Natural killer cell (primary cell): ENCODE measurements at places on chromosomes 7 and 10. TPM values are rescaled to one million over a fixed set of nuclear protein-coding genes. Genes with fewer than 3 reads are reported as not detected.
A peak's percentile ranks its signal among the peaks of the same experiment; 100 is the strongest.

- no peak for DNase-seq
Measured at GRCh38 chr7:8058322-8058721, 89.7 kb downstream of the GLCCI1 start.

CPA4 gene
- not detected for total RNA-seq

DNA sequence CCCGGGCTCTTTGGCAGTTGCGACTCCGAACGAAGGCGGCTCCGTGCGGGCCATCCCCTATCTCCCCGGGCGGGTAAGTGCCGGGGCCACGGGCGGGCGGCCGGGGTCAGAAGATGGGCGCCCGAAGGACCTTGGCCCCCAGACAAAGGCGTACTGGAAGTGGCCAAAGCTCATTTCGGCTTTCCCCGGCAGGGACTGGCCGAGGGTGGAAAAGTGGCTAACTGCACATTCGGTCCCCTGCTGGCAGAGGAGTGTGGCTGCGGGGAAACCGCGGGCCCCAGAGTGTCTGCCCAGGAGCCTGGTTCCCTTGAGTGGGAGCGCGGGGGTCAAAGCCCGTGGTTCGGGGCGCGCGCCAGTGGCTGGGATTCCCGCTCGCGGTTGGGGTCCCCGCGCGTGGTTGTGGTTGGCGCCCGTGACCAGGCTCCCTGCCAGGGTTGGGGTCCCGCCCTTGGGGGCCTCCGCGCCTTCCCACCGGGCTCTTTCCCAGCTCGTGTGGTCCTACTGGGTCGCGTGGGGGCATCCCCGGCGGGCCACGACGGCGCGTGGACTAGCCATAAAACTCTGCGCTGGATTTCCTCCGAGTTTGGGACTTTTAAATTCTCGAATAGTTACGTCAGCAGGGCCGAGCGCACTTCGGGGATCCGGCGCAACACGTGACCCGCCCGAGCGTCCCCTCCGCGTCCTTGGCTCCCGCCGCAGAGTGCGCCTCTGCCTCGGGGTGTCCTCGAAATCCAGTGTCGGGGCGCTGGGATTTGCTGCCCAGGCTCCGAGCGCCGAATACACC is 124.4 kb downstream of the TACC2 start:
- no peak for DNase-seq

ASZ1 gene
- not detected for total RNA-seq

PLCE1 gene
- not detected for total RNA-seq

FBXO24 gene
- total RNA-seq: 0.45 TPM

GRCh38 chr10:101602761-101603398 is 14.8 kb downstream of the DPCD start:
- peak; percentile 71 for DNase-seq

DNA sequence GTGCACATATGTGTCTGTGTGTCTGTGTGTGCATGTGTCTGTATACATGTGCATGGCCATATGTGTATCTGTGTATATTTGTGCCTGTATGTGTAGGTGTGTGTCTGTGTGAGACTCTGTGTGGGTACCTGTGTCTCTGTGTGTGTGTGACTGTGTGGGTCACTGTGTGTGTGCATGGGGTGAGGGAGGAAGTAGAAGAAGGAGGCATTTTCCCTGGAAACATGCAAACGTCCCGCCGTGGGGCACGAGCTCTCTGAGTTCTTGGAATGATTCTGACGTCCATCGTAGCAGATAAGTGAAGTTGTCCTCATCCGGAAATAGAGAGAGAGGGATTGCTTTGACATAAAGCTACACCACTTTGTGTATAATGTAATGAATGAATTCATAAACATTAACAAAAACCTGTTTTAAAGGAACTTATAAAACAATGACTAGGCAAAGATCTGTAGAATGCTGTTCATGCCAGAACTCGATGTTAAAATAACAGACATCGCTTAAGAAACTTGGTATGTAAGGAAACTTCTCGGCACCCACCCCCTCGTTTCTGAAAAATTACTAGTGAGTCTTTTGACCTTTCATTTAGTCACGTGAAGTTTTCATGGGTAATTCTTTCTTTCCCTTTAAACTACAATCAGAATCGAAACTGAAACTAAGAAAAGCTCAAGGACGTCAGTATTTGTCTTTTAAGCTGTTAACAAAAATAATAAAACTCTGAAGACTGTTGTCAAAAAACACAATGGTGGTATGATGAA is 43.6 kb upstream of the KLF6 start:
- peak; percentile 73 for DNase-seq

GRID2IP gene
- 0.45 TPM for total RNA-seq

- no peak for DNase-seq
Measured at GRCh38 chr10:108515821-108516220, 1351.3 kb upstream of the SORCS1 start.

DNA sequence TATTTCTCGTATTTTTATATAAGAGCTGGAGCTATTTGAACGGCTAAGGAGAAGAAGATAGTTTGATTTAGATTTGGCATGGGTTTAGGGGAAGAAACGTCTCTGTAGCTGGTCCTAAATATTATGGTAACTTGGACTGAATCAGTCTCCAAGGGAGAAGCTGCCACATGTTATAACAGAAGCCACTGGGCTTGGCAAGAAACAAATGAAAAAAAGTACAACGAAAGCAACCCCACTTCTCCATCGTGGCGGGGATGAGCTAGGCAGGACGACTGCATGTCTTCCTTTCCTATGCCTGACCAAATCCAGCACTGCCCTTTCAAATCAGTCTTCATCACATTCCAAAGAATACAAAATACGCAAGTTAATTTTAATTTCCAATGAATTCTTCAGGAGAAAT is 196.7 kb upstream of the KLF14 start:
- DNase-seq: no peak

GRCh38 chr7:103951311-103951710 is 38.1 kb downstream of the RELN start:
- no peak for DNase-seq

- no peak for DNase-seq
Measured at GRCh38 chr10:119502618-119503155, 39.8 kb downstream of the RGS10 start.

FAM25A gene
- total RNA-seq: not detected

GRCh38 chr7:130701650-130702049 is 15.3 kb upstream of the TSGA13 start:
- DNase-seq: no peak

GRCh38 chr10:24382979-24383663 is 174.2 kb downstream of the KIAA1217 start:
- no peak for DNase-seq

GRCh38 chr7:115217373-115217772 is 295.5 kb downstream of the MDFIC start:
- DNase-seq: no peak

DNA sequence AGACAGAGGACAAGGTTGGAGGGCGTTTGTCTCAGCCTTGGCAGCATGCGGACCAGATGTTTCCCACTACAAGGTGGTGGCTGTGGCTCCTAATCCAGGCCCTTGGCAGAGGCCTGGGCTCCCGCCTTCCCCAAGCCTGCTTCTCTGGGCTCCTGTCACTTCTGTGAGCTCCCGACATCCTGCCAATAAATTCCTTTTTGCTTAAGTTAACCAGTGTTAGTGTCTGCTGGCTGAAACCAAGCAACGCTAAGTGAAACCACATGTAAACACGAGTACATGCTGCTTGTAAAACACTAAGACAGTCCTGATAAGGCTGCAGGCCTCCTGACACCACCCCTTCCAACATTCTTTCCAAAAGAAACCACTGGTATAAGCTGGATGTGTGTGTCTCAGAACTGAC is 263.6 kb upstream of the ZMIZ1 start:
- DNase-seq: no peak

- no peak for DNase-seq
Measured at GRCh38 chr10:53003094-53003493, 230.5 kb upstream of the MBL2 start.

GRCh38 chr7:10106609-10107008 is 867.1 kb upstream of the PHF14 start:
- DNase-seq: no peak

DNA sequence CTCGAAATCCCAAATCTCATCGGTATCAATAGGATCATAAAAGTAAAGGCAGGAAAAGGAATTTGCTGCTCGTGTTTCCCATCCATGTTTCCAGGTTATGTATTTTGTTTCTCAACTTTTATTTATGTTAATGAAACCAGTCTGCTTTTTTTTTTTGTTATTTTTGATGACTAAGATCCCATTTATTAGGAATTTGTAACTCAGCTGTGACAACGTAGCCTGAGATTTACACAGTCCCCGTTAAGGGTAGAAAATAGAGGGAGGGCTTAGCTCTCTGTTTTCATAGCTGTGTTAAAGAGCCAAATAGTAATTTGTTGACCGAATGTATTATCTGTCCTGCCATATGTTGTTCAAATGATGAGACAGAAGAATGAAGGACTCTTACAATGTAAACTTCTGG is 164.0 kb downstream of the MGMT start:
- DNase-seq: no peak

GRCh38 chr7:47580811-47581331 is 1.0 kb downstream of the TNS3 start:
- DNase-seq: no peak

SFTPA1 gene
- total RNA-seq: not detected

KLF14 gene
- total RNA-seq: not detected

DNA sequence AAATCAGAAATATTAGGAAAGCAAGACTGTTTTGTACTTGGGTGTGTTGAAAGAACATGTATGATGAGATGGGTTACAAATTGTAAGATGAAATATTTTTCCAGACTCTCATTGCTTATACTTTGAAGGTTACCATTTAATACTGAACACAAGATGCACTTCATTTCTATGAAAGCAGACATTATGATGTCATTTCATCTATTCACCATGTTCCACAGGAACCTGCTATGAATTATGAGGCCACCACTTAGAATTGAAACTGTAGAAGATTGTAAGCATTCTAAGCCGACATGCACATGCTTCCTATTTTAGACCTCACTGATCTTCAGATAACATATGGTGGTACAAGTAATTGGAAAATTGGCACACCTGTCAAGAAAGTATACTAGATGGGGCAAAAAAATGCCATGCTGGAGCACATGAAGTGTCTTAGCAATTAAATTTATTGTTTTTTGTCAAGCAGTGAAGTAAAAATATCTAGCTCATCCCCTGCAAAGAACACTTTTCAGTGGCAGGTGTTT is 195.0 kb downstream of the PHF14 start:
- DNase-seq: no peak

DNA sequence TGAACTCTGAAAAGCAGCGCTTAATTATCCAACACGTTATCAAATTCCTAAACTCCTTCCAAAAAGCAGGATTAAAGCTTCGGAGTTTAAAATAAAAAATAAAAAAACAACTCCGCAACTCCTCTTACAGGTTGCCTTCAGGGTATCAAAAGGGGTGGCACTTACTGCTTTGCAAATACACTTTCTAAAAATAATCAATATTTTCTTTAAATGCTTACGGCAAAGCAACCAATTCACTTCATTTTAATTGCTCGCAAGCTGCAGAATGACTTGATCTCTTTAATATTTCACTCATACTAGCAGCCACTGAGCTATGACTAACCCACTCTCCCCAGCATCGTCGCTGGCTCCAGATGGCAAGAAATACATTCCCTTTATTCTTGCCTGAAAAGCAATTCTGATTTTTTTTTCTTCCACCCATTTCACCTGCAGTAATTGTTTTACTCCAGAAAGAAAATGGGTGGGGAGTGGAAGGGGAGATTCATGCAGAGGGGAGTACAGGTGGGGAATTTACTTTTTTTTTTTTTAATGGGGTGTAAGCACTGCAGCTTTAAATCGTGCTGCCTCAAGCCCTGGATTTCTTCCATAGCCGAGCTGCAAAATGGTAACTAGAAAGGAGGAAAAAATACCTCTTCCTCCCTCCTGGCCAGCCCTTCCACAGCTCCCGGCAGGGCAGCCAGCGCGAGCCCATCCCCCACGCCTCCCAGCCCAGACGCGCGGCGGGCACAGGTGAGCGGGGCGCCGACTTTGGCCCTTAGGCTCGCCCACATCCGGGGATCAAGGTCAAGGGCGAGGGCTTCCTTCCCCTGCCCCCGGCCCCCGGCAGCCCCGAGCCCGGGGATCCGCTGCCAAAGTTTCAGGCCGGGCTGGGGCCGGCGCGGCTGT is 54.2 kb upstream of the FHIP2A start:
- DNase-seq: no peak

PLPP4 gene
- total RNA-seq: not detected

ZNF117 gene
- 5.2 TPM for total RNA-seq

- no peak for DNase-seq
Measured at GRCh38 chr7:48209004-48209600, 37.8 kb downstream of the ABCA13 start.

H2AZ2 gene
- total RNA-seq: 190 TPM

- DNase-seq: no peak
Measured at GRCh38 chr7:84025332-84025927, 169.2 kb downstream of the SEMA3A start.

DNA sequence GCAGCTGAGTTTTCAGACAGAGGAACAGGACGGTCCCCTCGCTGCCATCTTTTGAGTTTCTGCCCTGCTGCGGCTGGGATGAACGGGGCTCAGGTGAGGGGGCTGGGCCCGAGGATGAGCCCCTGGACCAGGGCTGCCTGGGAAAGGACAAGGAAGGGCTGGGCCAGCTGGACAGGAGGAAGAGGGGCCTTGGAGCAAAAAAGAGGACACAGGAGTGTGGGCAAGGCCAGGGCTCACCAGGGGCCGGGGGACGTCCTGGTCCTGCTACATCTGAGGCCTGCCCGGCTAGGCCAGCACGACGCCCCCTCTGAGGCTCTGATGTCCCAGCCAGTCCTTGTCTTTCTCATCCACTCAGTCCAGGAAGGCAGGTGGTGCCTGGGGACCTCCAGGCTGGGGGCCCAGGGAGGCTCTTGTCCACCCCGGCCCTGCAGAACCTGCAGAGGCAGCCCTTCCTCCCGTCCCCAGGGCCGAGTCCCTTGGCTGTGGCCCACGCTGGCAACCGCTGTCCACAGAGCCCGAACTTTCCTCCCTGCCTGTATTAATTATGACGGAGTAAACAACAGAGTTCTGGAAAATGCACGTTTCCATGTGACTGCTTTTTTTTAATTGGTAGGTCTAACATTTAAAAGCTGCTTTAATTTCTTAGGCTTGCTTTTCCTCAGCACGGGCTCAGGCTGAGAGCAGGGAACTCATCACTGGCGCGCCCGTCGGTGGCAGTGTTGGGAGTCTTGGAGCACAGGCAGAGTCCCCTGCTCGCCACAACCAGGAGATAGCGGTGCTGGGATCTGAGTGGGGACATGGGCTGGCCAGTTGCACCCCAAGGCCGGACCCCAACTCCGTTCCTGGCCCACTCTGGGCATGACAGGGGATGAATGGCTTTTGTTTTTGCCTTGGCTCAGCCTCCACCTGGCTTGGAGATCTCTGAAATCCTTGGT is 187.7 kb downstream of the ELFN1 start:
- DNase-seq: no peak

GRCh38 chr10:91700788-91701444 is 68.0 kb upstream of the PPP1R3C start:
- DNase-seq: no peak

GIMAP8 gene
- 8.4 TPM for total RNA-seq

DNA sequence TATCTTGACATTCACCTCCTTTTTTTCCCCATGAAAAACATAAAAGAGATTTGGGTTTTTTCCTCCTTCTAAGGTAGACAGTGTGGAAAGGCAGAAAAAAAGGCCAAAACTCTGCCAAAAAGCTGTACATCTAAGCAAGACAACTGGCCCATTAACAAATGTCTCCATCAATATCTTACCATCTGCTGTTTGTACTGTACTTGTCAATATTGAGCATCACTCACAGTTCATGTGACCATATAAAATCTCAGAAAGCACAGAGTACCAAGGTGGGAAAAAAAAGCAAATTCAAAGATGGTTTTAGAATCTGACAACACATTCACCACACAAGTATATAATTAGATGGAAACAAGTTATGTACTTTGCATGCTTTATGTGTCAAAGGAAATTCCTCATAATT is 52.6 kb downstream of the CACNA2D1 start:
- DNase-seq: no peak

- DNase-seq: no peak
Measured at GRCh38 chr7:153628406-153628805, 423.8 kb upstream of the DPP6 start.

- DNase-seq: no peak
Measured at GRCh38 chr10:52900593-52900992, 128.0 kb upstream of the MBL2 start.
